ENCODE measurements at places on chromosomes 2 and 18.
A peak's percentile ranks its signal among the peaks of the same experiment; 100 is the strongest.

- no peak for DNase-seq
These were observed 64.6 kb upstream of the PARD3B start for GRCh38 chr2:204480676-204481075.

- no peak for DNase-seq
These were observed 89.6 kb downstream of the TTC32 start for GRCh38 chr2:19812166-19812565.

DNA sequence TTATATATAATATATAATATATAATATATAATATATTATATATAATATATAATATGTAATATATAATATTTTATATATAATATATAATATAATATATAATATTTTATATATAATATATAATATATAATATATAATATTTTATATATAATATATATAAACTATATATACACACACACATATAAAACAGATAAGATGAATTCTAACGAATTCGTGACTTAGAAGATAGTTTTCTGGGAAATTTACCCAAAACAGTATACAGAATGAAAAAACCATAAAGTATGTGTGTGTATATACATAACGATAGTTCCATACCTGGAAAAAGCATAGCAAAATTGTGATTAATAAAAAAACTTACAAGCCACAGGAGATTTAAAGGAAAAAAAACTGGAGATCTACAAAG lies 80.6 kb downstream of the THADA start:
- no peak for DNase-seq

- no peak for DNase-seq
These were observed 246.1 kb upstream of the TNP1 start for GRCh38 chr2:217105733-217106649.

DNA sequence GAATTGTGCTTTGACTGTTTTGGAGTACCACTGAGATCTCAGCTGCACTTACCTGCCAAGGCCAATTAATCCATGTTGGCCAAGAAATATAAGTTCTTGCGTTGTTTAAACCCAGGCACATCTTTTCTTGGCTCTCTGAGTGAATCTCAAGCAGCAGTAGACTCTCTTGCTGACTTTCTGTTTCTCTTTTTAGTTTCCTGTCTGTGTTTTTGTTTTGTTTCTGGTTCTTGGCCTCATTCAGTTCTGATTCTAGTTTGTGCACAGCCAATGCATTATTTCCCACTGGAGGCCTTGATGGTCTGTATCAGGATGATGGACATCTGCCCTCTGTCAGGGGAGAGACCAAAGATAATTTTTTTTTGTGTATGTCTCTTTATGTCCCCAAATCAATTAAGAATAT lies 379.4 kb downstream of the CDH2 start:
- no peak for DNase-seq

GRCh38 chr2:45821558-45822271 lies 170.2 kb downstream of the PRKCE start:
- DNase-seq, result no peak

- DNase-seq, result no peak
These were observed 5.4 kb upstream of the NCKAP5 start for GRCh38 chr2:133573491-133574162.

GRCh38 chr2:234640657-234641056 lies 143.8 kb upstream of the ARL4C start:
- DNase-seq, result no peak

GRCh38 chr2:96648306-96648930 lies 5.9 kb downstream of the FER1L5 start:
- DNase-seq, result no peak

- no peak for DNase-seq
These were observed 83.9 kb upstream of the SLC39A10 start for GRCh38 chr2:195572895-195573683.

- no peak for DNase-seq
These were observed 183.0 kb downstream of the MREG start for GRCh38 chr2:215830304-215830703.

GRCh38 chr18:5414546-5414945 lies 119.0 kb upstream of the ZBTB14 start:
- no peak for DNase-seq

DNA sequence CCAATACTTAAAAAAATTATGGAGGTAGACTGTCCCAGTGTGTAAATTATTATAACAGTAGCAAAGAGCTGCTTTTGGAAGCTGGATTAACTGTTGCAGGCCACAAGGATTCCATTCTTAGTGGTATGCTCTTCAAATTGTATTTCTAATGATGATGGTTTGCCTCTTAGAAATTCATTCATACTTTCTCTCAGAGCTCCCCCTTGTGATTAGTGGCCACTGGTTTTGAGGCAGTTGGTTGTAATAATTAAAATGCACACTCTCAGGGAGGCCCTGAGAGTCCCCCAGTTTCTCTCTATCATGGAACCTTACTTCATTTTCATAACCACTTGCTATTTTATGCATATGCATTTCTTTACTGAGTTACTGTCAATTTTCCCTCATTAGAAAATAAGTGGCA lies 122.5 kb downstream of the PLA2R1 start:
- peak; percentile 15 for DNase-seq

DNA sequence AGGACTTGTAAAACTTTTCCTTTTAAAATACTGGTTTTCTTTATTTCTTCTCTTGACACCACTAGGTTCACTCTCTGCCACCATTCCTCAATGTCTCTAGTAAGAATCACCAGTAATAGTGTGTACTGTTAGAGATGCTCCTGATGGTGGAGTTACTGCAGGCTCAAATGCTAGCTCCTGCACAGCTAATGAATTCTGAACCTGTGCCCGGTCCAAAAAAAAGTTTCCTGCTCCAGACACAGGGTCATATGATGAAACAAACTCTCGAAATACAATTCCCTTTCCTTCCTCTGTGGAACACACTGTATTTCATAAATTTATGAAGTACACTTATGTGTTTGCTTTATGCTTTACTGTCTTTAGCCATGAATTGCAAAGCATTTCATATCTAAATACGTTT lies 19.2 kb downstream of the PMS1 start:
- no peak for DNase-seq

- no peak for DNase-seq
These were observed 76.7 kb downstream of the RND3 start for GRCh38 chr2:150410809-150411208.

DNA sequence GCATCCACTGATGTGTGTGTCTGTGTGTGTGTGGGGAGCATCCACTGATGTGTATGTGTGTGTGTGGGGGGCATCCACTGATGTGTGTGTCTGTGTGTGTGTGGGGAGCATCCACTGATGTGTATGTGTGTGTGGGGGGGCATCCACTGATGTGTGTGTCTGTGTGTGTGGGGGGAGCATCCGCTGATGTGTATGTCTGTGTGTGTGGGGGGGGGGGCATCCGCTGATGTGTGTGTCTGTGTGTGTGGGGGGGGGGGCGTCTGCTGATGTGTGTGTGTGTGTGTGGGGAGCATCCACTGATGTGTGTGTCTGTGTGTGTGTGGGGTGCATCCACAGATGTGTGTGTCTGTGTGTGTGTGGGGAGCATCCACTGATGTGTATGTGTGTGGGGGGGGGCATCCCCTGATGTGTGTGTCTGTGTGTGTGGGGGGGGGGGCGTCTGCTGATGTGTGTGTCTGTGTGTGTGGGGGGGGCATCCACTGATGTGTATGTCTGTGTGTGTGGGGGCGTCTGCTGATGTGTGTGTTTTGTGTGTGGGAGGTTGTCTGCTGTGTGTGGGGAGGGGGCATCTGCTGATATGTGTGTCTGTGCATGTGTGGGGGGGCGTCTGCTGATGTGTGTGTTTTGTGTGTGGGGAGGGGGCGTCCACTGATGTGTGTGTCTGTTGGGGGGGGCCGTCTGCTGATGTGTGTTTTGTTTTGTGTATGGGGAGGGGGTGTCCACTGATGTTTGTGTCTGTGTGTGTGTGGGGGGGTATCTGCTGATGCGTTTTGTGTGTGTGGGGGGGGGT lies 125.9 kb downstream of the NFATC1 start:
- DNase-seq, result no peak
